ENCODE measurements at places on chromosomes 12 and 14.
A peak's percentile ranks its signal among the peaks of the same experiment; 100 is the strongest.

GRCh38 chr12:42450248-42450647 lies 124.3 kb downstream of the PPHLN1 start:
- DNase-seq = peak; percentile 7

DNA sequence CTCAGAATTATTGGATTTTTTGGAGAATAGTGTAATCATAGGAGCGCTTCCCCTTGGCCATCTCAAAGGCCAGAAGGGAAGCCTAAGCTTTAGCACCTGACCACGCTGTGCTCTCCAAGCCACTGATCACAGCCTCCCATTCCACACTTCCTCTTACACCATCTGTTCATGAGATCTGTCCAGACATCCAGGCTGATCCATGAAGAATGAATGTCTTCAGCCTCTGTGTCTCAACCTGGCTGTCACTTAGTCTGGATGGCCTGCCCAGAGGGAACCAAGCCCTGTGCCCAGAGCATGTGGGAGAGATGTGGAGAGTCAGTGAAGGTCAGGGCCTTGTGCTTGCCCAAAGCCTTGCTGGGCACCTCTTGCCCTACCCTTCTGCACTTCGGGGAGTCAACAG lies 40.5 kb downstream of the TSPAN11 start:
- no peak for DNase-seq

DNA sequence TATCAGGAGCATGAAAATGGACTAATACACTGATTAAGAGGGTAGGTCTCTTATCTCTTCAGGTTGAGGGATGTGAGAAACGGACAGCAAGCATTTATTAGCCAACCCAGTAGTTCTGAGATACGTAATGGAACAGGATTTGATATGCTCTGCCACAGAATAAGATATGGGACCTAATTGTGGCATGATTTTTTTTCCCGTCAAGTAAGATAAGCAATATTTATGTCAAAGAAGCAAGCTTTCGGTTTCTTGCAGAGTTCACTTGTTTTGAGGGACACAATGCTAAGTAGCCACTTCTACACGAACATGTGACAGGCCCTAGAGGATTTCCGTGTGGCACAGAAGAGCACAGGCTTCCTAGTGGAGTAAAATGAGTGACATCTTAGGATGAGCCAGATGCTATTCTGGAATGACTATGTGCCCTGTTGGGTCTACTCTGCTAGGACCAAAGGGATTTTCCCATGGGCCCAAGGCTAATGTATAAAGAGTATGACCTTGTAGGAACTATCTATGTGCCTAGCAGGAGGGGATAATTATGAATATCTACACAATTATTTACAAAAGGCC lies 57.9 kb downstream of the SLC38A1 start:
- no peak for DNase-seq

- no peak for DNase-seq
Observed at GRCh38 chr12:94481734-94482133, 22.1 kb upstream of the CEP83 start.

DNA sequence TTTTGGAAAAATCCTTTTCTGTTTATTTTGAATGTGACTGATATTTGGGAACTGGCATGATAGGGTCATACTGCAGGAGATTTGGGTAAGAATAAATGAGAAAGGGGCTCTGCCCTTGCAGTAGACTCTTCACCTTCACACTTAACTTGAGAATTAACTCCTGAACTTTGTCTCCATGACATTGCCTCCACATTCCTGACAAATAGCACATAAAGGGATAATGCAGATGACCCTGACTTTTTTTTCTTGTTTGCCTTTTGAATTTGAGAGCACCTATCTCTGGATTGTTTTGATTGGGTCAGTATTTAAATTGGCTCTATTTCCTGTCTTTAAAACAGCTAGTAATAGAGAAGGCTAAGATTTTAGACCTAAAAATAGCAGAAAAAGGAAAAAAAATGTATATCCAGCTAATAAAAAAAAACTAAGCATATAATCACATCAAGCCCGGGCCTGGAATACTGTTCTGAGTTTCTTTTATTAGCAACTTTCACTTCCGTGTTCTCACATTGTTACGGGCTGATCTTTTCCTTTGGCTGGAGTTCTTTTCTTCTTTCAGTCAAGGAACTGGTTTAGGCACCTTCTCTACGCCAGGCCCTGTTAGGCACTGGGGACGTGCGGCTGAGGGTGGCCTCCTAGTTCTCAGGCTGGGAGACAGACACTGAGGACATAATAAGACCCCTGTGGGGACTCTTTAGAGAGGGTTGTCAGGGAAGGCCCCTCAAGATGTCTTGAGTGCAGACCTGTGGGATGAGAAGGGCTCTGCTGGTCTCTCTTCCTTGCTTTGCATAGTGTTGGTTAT lies 53.1 kb upstream of the GNPNAT1 start:
- DNase-seq = no peak

- DNase-seq = peak; percentile 59
Observed at GRCh38 chr12:729221-729620, 23.2 kb upstream of the WNK1 start.

DNA sequence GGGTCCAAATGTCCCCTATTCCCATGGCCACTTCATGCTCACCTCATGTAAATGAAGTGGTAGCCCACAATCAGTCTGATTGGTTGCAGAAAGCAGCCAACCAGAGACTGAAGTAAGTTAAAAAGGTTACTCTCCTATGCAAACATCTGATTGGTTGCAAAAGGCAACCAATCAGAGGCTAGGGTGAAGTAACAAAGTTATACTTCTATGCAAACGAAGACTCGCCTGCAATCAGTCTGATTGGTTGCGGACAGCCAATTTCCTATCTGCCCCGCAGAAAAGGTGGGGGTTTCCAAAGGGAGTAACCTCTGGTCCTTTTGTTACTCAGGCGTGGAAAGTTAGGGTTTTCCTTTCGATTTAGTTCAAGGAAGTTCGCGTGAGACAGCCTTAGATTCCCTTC lies 208.1 kb upstream of the NEDD1 start:
- no peak for DNase-seq

DNA sequence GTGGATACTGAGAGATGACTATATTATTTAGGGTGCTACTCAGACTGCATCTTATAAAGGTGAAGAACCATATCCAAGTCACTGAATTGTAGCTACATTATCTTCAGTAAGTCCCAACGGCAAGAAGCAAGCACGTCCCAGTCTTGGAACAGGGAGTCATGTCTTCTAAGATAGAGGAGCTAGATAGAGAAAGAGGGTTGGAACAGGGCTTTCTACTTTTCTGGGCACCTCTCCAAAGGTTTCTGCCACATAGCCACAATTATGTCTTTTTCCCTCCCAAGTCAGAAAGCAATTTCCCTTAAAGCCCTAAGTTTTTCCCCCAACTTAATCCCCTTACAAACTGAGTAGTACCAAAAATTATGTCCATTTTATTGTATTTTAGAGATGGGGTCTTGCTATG lies 22.4 kb downstream of the MAPK1IP1L start:
- no peak for DNase-seq

DNA sequence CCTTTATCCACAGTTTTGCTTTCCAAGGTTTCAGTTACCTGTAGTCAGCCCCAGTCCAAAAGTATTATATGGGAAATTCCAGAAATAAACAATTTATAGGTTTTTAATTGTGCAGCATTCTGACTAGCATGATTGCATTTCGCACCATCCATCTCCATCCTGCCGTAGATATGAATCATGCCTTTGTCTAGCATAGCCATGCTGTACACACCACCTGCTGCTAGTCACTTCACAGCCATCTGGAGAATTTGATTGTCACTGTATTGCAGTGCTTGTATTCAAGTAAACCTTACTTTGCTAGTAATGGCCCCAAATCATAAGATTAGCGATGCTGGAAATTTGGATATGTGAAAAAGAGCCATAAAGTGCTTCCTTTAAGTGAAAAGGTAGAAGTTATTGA lies 36.0 kb downstream of the MUCL1 start:
- peak; percentile 50 for DNase-seq

DNA sequence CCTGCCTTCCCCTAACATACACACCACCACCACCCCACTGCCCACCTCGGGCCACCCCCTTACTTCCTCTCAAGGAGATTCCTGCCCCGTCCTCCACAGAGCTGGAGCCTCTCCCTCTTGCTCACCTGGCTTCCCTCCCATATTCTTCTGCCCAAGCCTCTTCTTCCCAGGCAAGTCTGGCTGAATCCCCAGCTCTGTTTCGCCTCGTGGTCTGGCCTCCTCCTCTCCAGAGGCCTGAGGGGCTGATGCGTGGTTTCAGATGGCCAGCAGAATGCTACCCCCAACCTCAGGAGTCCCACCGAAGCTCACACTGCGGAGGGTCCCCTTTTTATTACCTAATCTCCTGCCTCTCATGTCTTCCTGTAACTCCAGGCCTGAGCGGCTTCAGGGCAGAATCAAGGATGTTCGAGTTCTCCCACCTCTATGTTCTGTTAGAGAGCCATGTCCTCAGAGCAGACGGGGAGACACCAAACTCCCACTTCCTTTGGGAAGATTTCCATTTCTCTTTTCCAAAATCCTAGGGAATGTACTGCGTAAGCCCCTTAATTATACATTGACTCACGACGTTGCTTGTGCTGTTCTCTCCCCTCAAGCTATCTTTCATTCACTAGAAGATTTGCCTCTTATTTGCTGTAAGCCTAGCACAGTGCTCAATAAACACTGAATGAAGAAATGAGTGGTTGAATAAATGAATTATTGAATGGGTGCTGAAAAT lies 33.9 kb upstream of the LTBP2 start:
- no peak for DNase-seq

- DNase-seq = no peak
Observed at GRCh38 chr12:115752156-115752555, 525.3 kb downstream of the MED13L start.

- peak; percentile 80 for DNase-seq
Observed at GRCh38 chr14:31934767-31935266, 142.3 kb upstream of the ARHGAP5 start.

DNA sequence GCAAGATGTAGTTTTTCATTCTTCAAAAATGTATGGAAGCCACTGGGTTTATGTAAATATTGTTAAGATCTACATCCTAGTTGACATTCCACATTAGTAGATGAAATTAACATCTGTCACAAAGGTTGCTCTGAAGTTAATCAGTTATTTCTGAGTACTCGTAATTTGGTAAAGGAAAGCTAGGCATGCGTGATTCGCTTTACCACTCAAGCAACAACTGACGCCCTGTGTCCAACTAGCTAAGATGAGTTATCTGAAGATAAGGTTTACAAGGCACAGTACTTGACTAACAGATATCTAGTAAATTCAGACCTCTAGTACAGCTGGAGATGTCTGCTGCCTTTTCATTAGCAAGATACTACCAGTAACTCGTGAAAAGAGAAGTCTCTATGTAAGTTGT lies 14.1 kb downstream of the PRKD1 start:
- DNase-seq = no peak

DNA sequence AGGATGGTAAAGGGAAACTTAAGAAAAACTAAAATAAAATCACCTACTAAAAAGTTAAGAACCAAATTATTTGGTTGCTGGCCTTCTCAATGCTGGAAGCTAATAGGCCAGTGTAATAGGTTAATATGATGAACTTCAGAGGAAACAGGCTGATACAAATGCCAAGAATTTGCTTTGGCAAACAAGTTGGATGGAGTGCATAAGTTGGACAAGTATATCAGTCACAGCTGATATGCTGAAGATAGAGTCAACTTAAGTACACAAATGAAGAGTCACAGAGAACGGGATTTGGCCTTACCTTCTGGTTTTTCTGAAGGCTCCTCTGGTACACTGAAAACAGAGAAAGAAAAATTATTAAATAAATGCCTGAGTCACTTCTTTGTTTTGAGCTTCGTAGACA lies 48.2 kb downstream of the ZFYVE26 start:
- no peak for DNase-seq

DNA sequence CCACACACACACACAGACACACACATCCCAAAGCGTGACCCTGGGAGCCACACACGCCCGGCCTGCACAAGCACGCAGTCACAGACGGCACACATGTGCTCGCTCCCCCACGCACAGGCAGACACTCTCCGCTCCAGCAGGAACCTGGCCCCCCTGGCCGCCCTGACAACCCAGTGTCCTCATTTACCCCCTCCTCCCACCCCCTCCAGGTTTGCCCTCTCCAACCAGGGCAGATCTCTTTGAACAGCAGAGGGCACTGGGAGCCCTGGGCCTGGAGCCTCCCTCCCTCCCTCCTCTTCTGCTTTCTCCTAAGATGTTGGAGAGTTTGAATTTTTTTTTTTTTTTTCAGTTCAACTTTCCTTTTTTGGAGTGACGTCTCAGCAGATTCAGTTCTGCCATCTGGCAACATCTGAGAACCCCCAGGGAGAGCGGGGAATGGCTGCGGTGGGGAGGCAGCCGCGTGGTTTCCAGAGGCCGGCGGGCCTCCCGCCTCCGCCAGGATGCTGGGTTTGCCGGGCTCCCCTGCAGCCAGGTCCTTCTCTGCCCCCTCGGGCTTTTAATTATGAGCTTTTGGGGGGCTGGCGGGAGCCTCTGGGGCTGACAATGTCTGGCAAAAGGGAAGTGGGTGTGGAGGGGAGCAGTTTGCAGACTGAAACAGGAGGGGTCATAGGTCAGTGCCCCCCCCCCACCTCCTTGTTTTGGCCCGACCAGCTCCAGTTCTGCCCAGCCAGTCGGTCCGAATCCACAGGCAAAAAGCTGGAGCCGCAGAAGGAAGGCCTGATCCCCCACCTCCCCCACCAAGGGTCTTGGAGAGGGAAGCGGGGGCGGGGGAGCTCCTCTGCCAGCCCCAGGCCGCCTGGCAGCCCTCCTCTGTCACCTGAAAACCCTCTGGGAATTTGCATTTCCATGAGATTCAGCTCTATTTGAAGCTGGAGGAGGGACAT lies 1.3 kb upstream of the NCOR2 start:
- DNase-seq = peak; percentile 97

DNA sequence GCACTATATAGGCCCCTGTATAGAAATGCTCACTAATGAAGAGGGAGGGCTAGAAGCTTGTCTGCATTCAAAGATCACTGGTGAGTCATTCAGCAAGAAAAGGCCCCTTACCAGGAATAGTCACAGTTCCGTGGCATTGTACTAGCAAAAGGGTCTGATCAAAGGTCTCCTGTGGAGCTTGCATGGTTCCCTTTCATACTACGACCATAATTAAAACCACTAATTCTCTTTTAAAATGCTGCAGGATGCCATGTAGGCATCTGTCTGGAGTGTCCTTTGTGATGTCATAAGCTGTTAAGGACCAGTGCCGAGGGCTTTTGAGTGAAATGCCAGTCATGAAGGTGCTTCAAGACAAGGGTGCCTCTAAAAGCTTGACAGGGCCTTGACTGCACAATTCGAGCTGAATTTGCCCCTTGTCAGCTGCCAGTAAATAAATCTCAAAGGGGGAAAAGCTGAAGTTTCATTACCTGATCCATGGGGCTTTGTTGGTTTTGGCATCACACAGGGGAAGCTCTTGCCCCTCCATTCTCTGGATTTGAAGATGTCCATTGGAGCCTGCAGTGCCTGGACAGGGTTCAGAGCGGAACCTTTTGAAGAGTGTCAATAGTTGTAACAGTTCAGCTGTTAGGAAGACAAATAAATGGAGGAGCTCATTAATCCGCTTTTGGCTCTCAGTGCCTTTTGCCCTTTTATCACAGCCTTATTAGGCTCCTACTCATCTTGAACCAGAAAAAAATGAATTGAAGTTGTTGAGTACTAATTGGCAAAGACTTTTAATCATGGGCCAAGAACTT lies 69.1 kb downstream of the TMEM260 start:
- no peak for DNase-seq

DNA sequence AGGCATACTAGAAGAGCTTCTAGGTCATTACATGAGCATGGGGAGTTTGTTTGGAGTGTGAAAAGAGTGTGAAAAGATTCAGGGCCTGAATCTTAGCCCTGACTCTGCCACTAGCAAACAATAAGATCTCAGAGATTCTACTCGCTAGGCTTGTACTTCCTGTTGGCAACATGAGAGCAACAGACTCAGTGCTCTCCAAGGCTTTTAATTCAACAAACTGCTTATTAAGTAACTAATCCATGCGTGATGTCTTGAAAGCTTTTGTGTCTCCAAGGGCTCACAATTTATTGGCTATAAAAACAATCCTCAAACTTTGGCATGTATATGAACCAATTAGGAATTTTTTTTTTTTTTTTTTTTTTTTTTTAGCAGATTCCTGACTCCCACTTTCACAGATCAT lies 105.1 kb downstream of the STXBP6 start:
- no peak for DNase-seq
